Stimulated activated CD8-positive, alpha-beta memory T cell treated with anti-CD3 and anti-CD28 coated beads, Interleukin-7, amount 100 ng/mL, for 1 hour (primary cell): ENCODE measurements at places on chromosomes 16 and 17.
A peak's percentile ranks its signal among the peaks of the same experiment; 100 is the strongest.

GRCh38 chr16:53052519-53053501 is at the start of gene CHD9NB:
Gene CHD9NB, minus strand, starts transcription at chr16:53052897. Its CDS starts 8,739 bp downstream, at chr16:53044158.
- no peak for DNase-seq

DNA sequence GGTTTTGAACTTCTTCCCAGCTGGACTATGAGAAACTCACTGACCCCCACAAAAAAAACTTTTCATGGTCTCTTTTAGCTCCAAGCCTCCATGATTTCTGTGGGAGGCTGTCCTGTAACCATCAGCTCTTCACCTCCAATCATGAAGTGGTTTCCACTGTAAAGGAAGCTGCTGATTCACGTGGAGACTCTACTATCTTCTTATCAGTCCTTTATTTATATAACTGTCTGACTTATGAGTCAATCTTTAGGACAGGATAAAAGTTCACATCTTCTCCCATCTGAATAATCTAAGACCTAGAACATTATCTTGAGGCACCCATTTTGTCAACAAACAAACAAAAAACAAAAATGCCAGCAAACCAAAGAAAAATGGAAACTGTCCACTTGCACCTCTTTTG is 409.9 kb downstream of the SLC39A11 start:
- no peak for DNase-seq

DNA sequence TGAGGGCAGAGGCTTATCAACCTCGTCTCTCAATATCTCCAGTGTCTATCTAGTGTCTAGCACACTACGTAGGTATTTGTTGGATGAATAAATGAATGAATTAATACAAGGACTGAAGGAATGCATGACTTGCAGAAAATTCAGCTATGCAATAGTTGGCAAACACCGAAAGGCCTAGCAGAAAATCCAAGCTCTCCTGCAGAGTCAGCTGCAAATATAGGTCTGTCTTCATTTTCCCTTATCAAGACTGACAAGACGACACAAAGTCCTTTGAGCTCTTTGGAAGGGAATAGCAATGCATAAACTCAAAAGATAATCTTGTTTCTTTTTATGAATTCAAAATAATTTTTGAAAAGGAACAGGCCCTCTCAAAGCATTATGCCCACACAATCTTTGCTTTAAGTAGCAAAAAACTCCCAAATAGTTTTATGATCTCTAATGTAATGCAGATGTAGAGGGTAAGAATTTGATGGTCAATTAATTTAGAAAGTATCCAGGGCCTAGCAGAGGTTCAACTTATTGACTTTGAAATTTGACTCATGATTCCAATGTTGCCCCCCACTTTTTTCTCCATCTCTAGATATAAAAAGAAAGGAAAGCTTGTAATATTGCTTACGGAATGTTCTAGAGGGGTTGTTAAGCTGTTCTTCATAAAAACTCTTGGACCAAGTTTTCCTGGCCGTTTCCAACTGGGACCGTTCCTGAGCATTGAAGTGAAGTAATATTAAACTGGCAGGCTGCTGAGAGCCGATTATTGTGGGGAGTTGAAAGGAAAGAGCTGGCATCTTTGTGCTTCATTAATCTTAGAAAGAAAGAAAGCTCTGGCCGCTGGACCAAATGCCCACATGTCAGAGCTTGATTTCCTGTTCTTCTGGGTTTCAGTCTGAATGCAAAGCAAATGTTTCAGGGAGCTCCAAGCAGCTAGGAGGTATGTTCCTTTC is 227.3 kb downstream of the HS3ST3A1 start:
- DNase-seq, result no peak

DNA sequence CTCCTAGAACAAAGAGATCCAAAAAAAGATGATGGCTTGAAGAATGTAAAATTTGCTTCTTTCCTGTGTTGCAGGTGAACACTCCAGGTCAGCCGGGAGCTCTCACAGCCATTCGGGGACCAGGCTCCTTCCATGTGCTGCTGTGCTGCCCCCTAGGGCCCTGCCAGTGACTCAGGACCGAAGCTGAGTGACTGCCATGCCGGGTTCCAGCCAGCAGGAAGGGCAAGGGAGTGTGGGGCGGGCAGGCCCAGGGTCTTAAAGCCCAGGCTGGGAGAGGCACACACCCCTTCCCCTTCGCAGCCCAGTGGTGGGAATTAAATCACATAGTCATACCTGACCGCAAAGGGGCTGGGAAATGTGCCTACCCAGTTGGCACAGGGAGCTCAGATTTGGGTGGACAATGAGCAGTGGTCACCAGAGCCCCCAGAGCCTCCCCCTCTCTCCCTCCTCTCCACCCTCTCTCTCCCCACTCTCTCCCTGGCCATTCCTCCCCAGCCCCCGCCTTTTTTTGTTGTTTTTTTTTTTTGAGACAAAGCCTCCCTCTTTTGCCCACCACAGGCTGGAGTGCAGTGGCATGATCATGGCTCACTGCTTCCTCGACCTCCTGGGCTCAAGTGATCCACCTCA is 11.5 kb downstream of the EPOP start:
- DNase-seq, result no peak

DNA sequence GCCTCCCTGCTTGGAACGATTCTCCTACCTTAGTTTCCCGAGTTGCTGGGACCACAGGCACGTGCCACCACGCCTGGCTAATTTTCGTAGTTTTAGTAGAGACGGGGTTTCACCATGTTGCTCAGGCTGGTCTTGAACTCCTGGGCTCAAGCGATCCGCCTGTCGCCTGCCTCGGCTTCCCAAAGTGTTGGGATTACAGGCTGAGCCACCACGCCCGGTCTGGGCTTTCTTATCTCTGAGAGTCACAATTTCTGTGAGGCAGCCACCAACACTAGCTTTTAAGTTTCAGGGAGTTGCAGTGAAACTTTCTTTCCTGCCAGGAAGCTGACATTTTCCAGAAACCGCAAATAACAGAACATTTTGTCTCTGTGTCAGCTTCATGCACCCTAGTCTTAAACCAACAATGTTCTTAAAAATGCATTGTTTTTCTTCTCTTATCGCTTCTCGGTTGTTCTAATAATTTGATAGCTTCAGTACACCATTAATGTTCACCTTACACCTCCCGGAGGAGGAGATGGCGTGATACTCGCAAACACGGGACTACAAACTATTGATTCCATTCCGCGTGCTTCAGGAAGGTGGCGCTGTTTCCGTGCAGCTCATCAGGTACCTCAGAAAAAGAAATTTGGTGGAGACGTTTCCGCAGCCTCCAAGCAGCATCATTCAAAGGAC is 7.4 kb upstream of the DHRS7B start:
- peak; percentile 42 for DNase-seq

GRCh38 chr16:53672461-53672860 is 31.2 kb downstream of the RPGRIP1L start:
- no peak for DNase-seq

DNA sequence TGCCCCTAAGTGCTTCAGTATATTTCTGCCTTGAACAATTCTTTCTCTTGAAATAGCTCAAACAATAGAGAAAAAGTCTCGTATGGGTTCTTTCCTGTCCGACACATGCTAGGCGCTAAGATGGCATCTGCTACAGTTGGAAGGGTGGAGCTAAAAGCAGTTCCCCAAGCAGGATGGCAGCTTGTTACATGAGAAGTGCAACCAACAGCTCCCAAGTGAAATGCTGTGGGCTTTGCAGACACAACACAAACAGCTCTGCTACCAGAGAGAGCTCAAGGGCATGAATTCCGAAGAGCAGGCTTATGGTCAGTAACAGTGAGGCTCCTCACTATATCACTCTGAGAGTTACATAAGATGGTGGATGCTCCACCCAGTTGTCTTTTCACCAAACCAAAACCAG is 83.8 kb downstream of the VPS53 start:
- no peak for DNase-seq

DNA sequence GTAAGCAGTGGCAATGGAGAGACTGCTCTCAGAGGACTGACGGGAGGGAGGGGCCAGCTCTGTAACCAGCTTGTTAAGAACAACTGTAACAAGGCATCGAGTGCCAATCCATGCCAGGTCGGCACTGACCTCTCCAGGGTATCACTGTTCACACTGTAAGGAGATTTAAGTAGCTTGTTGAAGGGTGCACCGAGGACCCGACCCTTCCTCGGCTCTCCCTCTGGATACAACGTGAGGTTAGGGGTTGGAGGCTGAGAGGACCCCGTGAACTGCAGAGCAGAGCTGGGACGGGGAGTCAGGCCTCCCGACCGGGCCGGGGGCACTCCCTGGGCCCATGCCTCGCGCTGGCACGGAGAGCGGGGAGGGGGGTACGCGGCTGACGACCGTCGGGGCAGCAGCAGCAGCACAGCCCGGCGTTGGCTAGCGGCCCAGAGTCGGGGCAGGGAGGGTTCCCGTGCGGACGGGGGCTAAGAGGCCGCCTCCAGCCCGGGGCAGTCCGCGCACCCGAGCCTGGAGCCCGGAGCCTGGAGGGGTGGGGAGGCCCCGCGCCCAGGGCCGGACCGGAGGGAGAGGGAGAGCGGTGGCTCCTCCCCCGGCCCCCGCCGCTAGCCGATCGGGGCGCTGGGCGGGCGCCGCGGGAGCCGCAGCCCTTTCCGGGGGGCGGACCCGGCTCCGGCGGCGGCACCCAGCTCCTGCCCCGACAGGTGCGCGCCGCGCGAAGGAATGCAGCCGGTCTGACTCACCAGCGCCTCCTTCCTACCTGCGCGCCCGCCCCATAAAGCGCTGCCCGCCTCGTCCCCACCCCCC is at the start of gene ITGB4:
Gene ITGB4, plus strand, starts transcription at position 804 of the 807 bp plus-strand sequence. CDS start 3,245 bp downstream, outside the sequence.
- DNase-seq, result peak; percentile 25

- no peak for DNase-seq
Measured at GRCh38 chr16:52709306-52709705, 162.4 kb upstream of the TOX3 start.

- DNase-seq, result no peak
Measured at GRCh38 chr17:37791447-37792399, 46.9 kb upstream of the HNF1B start.

DNA sequence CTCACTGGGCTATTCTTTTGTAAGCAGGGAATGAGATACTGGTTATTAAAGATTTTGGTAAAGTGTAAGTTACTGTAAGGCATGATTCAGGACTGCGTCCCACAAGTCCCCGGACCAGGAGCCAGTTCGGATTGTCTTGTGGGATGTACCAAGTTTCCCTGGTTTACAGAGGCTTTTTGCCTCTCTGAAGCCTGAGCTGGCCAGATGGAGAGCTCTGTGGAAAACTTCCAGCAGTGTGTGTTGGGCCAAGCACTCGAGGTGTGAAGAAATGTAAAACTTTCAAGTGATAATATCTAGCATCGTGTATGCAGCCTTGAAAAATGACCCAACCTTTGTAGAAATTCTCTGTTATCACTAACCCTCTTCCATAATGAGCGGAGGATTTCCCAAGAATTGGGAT is 2.4 kb downstream of the EPN2 start:
- DNase-seq, result no peak

DNA sequence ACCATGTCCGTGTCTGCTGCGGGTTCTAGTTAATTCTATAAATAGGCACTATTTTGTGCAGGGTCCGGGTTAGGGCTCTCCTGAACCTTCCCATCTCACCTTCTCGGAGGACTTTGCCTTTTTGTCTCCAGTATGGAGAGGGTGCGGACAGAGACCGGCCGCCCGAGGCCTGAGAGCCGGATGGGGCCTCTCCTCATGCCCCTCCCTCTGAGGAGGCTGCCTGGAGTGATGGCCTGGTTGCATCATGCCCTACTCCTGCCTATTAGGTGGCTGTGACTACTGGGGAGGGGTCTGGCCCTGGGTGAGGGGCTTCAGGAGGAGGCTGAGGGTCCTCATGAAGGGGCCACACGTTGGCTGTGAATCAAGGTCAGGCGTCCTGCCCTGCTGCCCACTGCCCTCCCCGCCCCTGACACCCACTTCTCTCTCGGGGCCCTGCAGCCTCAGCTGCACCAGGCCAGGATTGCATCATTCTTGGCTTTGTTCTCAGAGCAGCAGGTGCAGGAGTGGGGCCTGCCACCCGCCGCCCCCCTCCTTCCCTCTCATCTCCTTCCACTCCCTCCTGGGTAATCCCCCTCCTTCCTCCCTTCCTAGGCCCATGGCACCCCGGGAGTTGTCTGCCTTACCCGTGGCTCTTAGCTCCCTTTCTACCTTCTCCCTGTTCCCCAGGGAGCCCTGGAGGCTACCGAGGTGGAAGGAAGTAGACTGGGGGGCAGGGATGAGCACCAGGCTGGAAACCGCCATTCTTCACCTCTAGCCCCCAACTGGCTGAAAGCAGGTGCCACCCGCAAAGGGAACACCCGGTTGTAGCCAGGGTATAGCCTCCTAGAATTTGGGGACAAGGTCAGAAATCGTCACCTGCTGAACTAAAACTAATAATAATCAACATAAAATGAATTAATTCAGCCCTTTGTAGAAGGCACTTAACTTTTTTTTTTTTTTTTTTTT is 12.7 kb upstream of the ARHGAP23 start:
- DNase-seq, result no peak

DNA sequence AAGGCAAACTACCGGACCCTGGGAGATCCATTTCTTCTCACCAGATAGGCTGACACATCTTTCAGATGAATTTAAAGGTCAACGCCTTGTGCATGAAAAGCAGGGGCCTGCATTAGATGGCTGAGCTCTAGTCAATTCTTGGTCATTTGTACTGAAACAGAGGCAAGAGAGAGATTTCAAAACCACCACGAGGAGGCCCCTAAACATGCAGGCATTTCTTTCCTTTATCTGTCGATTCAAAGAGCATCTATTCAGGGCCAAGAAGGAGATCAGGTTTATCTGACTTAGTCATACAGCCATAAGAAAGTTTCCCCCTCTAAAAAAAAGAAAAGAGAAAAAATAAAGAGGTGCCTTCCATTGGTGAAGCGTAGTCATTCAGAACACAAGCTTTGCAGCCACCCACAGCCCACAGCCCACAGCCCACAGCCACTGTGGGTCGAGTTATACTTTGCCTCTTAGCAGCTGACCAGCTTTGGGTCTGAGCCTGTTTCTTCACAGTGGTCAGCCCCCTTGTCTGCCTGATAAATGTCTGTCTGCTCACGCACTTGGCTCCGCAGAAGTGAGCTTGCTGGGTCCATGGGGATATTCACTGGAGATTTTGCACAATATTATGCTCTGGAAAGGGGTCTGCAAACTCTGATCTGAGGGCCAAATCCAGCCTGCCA is 207.5 kb downstream of the CDH13 start:
- no peak for DNase-seq

GRCh38 chr16:66903544-66904427 is 14.9 kb downstream of the CDH16 start:
- DNase-seq, result no peak

DNA sequence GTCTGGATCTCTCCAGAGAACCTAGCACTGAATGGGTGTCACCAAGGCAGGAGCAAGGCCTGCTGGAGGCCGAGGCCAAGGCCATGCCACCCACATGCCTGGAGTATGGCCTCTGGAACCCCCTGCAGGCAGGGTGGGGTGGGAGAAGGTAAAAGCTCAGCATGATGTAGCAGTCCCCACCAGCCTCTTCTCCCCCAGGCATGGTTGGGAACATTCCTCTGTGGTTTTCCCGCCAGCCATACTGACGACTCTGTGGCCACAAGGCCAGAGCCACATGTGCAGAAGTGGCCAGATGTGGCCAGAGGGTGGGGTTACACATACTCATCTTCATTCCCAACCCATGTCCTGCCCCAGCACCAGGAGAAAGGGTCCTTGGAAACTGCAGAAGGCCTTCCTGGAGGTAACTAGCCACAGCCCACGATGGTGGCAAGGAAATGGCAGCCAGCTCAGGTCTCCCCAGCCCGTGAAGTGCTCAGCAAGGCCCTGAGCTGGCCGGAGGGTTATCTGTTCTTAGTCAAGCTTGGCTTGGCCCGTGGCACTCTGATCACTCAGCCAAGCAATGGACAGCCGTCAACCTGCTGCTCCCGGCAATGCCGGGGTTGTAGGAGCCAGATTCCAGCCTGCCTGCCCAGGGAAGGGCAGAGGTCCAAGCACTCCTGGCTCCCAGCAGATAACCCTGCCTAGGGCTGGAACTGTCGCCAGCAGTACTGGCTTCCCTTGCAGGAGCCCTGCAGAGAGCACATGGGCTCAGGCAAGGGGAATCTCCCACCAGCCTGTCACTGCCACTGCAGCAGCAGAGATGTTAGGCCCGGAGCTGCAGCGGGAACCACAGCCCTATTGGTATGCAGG is 26.1 kb downstream of the HDAC5 start:
- DNase-seq, result no peak
